ENCODE measurements at places on chromosomes 12 and 14. TPM values are rescaled to one million over a fixed set of nuclear protein-coding genes. Genes with fewer than 3 reads are reported as not detected.

DNA sequence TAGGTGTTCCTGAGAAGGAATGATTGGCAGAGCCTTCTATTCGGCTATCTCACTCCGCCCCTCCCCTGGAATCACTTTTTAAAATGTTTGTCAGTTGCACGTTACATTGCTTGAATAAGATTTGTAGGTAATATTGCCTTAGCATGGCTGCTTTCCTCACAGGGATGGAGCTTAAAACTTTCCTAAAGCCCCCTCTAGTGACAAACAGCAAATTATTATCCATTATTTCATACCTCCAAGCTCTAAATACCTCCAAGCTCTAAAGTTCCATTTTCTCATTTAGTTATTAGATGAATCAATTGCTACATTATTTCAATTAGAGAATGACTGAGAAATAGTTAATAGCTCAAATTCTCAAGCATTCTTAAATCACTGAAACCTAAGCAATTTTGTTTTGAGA lies 5.1 kb upstream of the SPATA7 start:
- no peak overlapping the region for H3K4me3 ChIP-seq
- H3K27ac ChIP-seq, result no peak overlapping the region
- peaks cover 8% of the 10 kb centered on the region for H3K4me1 ChIP-seq
- no peaks in the 10 kb centered on the region for H3K27me3 ChIP-seq
- no peak for DNase-seq

DNA sequence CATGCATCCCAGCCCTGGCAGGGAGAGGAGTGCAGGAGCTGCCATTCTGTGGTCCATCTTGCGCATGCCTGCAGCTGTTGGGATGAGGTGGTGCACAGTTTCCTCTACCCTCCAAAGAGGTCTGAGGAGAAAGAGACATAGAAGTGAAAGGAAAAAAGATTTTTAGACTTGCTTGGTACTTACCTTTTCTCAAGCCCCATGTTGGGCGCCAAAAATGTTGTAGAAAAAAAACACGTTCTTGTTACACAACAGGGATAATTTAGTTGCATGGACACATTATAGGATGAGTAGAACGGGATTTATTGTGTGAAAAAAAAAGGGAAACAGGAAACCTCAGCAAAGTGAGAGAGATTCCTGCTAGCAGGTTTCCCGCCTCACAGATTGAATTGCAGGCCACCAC lies 244.4 kb upstream of the GARIN2 start:
- peaks cover 78% of the 10 kb centered on the region for H3K36me3 ChIP-seq
- H3K27me3 ChIP-seq, result no peaks in the 10 kb centered on the region
- H3K27ac ChIP-seq, result no peak overlapping the region
- H3K4me1 ChIP-seq, result no peaks in the 10 kb centered on the region
- H3K4me3 ChIP-seq, result no peak overlapping the region

GRCh38 chr12:7068994-7069346 lies 8.5 kb downstream of the C1S start:
- peaks cover 4% of the 10 kb centered on the region for H3K4me1 ChIP-seq
- DNase-seq, result no peak
- no peak overlapping the region for H3K4me3 ChIP-seq
- H3K36me3 ChIP-seq, result no peaks in the 10 kb centered on the region
- no peaks in the 10 kb centered on the region for H3K27me3 ChIP-seq

- H3K27me3 ChIP-seq, result no peaks in the 10 kb centered on the region
- DNase-seq, result no peak
- peaks cover 39% of the 10 kb centered on the region for H3K4me1 ChIP-seq
- no peak overlapping the region for H3K4me3 ChIP-seq
Measured at GRCh38 chr14:68665792-68666204, 127.1 kb downstream of the ZFP36L1 start.

- no peak overlapping the region for H3K27ac ChIP-seq
- DNase-seq, result no peak
- no peaks in the 10 kb centered on the region for H3K4me1 ChIP-seq
- H3K36me3 ChIP-seq, result no peaks in the 10 kb centered on the region
Measured at GRCh38 chr14:104086661-104087461, 1.4 kb downstream of the ASPG start.

DNA sequence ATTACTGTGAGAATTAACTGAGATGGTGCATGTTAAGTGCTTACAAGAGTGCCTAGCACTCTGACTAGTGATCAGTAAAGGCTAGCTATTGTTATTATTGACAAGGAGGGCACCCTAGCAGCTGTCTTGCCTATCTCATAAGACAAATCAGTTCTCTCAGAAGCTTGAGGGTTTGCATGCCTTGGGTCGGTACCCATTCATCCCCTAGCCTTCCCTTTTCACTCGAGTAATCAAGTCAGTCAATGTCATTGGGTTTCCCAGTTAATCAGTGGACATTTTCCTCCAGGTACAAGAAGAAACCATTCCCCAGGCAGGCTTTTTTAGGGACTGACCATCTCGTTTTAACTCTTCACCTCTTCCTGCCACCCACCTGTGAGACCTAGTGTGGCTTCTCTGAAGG lies 10.4 kb upstream of the TFCP2 start:
- no peaks in the 10 kb centered on the region for H3K4me1 ChIP-seq
- no peaks in the 10 kb centered on the region for H3K27me3 ChIP-seq
- H3K4me3 ChIP-seq, result no peak overlapping the region
- no peaks in the 10 kb centered on the region for H3K36me3 ChIP-seq
- H3K27ac ChIP-seq, result no peak overlapping the region
- DNase-seq, result no peak

FAM186B gene
- 0.42 TPM for total RNA-seq

GPRC5D gene
- total RNA-seq, result not detected

SLC38A4 gene
- 1.5 TPM for total RNA-seq

SNRPF gene
- 16.4 TPM for total RNA-seq

Measured in left lung (tissue), 14 donors.